Ovary (tissue), 10 donors: ENCODE measurements at places on chromosomes 5 and 9. TPM values are rescaled to one million over a fixed set of nuclear protein-coding genes. Genes with fewer than 3 reads are reported as not detected.

- no peak for DNase-seq
Measured at GRCh38 chr5:39231705-39232525, 12.6 kb upstream of the FYB1 start.

DNA sequence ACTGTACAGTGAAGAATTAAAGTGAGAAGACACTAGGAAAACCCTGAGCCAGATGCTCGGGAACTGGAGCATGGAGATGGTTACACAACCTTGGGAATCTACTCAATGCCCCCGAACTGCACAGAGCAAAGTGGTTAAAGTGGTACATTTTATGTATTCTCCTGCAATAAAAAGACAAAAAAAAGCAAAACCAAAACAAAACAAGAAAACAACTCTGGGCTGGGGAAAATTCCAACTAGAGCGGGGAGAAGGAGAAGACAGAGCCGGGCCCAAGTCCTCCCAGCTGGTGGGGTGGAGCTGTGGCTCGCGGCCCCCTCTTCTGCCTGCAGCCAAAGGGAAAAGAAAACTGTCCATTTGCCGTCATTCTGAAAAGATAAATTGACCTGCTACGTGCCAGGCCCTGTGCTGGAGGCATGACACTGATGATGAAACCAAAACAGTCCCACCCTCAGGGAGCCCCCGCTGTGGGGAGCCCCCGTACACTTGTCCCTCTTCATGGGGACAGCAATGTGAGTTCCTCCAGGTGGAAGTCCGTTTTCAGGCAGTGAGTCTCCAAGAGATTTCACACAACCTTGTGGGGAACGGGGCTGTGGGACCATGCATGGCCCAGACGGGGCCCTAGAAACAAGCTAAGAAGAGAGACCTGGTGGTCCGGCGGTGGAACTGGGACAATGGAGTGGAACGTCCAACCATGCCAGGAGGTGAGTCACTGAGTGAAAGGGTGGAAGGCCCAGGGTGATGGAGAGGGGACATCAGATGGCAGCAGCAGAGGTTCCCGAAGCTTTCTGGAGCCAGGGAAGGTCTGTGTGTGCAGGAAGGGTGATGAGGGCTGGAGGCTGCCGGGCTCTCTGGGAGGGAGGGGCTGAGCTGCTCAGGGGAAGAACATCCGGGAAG is 114.8 kb upstream of the COL5A1 start:
- DNase-seq = no peak

- DNase-seq = no peak
Measured at GRCh38 chr9:87069690-87070089, 122.4 kb upstream of the GAS1 start.

DNA sequence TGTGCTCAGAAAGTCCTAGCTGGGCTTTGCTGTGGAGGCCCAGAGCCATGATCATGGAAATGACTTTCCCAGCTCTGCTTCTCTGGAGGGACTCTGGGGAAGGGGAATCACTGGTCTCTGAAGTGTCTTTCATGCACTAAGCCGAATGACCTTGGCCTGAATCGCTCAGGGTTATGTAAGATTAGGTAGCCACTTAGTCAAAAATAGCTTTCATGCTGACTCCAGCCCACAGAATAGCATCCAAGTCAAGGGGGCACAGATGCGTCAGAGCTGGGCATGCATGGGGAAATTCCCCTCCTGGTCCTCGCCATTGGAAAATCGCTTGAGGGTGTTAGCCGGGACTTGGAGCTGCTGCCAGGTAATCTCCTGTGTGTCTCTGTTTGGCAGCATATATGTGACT is 36.1 kb upstream of the PPARGC1B start:
- no peak for DNase-seq

GRCh38 chr9:133603135-133603927 is 5.9 kb downstream of the FAM163B start:
- no peak for DNase-seq

DNA sequence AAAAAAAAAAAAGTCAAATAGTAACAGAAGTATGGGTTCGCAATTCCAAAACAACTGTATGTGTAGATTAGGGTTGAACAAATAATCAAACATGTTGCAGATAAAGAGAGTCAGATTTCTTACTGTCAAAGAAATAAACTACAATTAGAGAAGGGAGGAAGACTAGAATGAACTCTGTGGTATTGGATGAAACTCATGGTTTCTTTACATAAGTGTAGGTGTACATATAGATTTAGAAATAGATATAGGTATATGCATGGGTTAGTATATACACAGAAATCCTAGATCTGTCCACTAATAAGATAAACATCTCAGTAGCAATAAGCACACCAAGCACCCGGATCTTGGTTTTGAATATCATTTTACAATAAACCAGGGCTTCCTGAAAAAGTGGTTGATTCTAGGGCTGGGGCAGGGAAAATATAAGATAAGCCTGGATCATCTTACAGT is 21.3 kb downstream of the DTWD2 start:
- no peak for DNase-seq

DNA sequence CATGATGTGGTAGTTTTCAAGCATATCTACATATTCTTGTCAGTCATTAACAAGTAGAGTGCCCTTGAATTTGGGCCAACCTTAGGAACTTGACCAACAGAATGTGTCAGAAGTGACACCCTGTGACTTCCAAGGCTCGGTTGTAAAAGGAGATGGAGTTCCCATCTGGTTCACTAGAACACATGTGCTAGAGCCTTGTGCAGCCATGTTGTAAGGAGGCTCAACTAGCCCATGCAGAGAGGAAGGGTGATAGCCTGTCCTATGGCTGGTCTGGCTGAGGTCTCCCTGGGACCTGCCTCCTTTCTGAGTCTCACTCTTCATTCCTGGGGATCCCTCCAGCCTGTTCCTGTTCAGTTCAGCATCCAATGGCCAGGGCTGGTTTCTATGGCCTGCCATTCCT is 28.1 kb upstream of the HRH2 start:
- DNase-seq = no peak

DNA sequence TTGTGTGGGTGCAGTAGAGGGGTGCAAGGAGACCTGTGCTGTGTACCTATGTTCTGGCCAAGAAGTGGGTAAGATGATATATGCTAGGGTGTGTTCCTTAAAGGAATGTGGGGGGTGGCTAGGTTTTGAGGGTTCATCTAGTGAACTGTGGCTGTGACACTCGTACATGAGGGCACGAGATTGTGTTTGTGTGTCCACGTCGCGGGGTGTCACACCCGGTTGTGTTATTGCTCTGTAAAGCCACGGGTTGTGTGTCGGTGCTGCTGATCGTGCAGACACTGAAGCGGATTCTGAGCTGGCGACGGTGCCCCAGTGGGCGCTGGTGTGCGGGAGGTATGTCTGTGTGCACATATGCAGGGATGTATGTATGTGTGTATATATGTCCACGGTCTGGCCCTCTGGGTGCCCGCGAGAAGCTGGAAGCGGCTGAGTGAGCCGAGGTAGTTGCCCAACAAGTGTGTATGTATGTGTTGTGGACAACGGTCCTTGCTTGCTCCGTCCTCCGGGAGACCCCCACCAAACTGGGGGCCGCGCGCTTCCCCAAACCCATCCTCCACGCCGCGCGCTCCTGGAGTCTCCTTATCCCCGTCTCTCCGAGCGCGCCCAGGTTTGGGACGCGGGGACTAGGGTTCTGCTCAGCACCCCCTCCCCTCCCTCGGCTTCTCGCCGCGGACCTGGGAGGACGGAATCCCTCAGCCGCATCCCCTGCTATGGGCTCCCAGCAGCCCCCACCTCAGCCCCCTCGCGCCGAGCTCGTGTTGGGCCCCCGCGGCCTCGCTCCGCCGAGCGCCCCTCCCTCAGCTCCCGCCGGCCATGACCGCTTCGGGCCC is 639 bp downstream of the PCDH1 start:
- no peak for DNase-seq

The NADK2 gene
- polyA plus RNA-seq = 26.4 TPM

The FOXD1 gene
- 0.18 TPM for polyA plus RNA-seq

The RCL1 gene
- polyA plus RNA-seq = 20.4 TPM

The PCDHB12 gene
- polyA plus RNA-seq = 2.8 TPM

The PCDHGC5 gene
- polyA plus RNA-seq = 0.48 TPM

The PPP3R2 gene
- not detected for polyA plus RNA-seq

The WNT8A gene
- not detected for polyA plus RNA-seq

The MAMDC2 gene
- polyA plus RNA-seq = 96.6 TPM
